Activated naive CD4-positive, alpha-beta T cell treated with anti-CD3 and anti-CD28 coated beads, Interleukin-2, amount 10 ng/mL, durations not matched to agents 5 hours and 36 hours (primary cell): ENCODE measurements at places on chromosomes 7 and 10. TPM values are rescaled to one million over a fixed set of nuclear protein-coding genes. Genes with fewer than 3 reads are reported as not detected.

Gene FAM3C
- total RNA-seq = 17.4 TPM

Gene TWIST1
- total RNA-seq = 0.20 TPM

Gene CHCHD1
- total RNA-seq = 26.4 TPM

Gene VSIR
- total RNA-seq = 132 TPM

Gene ANKRD7
- total RNA-seq = not detected

Gene VAX1
- total RNA-seq = not detected

Gene HOXA4
- not detected for total RNA-seq

Gene TCAF2
- 25.7 TPM for total RNA-seq

Gene NYAP1
- total RNA-seq = 0.20 TPM

Gene MPP7
- 24.4 TPM for total RNA-seq

Gene SPOCK2
- total RNA-seq = 412 TPM

Gene OLAH
- 9.0 TPM for total RNA-seq

Gene HOXA2
- not detected for total RNA-seq

Gene TUBAL3
- total RNA-seq = not detected

Gene VIPR2
- 0.30 TPM for total RNA-seq

Gene IDI2
- not detected for total RNA-seq

Gene MOSPD3
- total RNA-seq = 60.7 TPM

Gene CPA5
- not detected for total RNA-seq

Gene HTR5A
- not detected for total RNA-seq

Gene EXOC4
- 70.6 TPM for total RNA-seq

Gene DMBT1
- total RNA-seq = not detected

Gene ACTL6B
- total RNA-seq = not detected

Gene WDFY4
- total RNA-seq = 2.9 TPM
